Naive thymus-derived CD4-positive, alpha-beta T cell (primary cell): ENCODE measurements at places on chromosomes 12 and 14. TPM values are rescaled to one million over a fixed set of nuclear protein-coding genes. Genes with fewer than 3 reads are reported as not detected.

Gene SPIC
- not detected for polyA plus RNA-seq

DNA sequence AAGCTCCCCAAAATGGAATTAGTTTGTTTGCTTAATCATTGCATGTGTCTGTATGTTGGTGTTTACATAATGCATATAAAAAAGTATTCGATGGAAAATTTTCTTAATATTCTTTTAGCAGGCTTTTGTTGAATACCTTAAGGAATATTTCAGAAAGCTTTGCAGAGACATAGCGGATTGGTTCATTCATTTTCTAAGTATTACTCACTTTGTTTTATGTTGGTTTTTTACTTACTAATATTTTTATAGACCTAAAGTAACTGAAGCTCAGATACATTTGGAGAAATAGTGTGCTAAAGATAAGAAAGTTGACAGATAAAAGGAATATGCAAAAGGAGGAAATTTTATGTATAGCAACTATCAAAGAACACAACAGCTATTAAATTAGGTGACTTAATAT, 191.0 kb downstream of the ERC1 start:
- no peak for DNase-seq

DNA sequence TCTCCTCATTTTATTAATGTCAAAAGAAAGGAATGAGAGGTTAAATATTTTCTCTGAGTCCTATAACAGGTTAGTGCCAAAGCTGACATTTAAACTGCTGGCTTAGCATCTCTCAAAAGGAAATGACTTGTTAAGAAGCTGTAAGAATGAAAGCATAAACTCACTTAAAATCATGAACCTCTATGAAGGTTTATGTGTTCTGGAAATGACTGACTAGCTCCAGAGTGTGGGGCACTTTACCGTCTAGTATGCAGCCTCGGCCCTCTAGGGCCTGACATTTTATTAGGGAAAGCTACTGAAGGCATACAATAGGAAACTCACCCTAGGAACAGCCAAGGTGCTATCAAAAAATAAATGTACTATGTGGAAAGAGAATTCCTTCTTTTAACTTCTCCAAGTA, 35.1 kb downstream of the SPX start:
- no peak for DNase-seq

- no peak for DNase-seq
Observed at GRCh38 chr12:116454950-116455447, 104.2 kb upstream of the MAP1LC3B2 start.

Gene SERPINA9
- not detected for polyA plus RNA-seq
